Temporal lobe (tissue), 4 donors: ENCODE measurements at places on chromosomes 5 and 9. TPM values are rescaled to one million over a fixed set of nuclear protein-coding genes. Genes with fewer than 3 reads are reported as not detected.

Gene TPD52L3
- not detected for total RNA-seq

Gene ENHO
- 27.8 TPM for total RNA-seq

Gene FOXD4L4
- 0.25 TPM for total RNA-seq

Gene CDH10
- 53.4 TPM for total RNA-seq

Gene RPP25L
- 4.2 TPM for total RNA-seq

Gene PRDM9
- total RNA-seq, result not detected

Gene NUTM2F
- not detected for total RNA-seq

Gene FLT4
- 2.0 TPM for total RNA-seq

Gene IL5
- total RNA-seq, result not detected

Gene TSSK1B
- not detected for total RNA-seq
